Activated CD4-positive, CD25-positive, alpha-beta regulatory T cell (primary cell): ENCODE measurements at places on chromosomes 7 and 10.

GRCh38 chr10:129601737-129602136 is 134.7 kb downstream of the MGMT start:
- DNase-seq: no peak

DNA sequence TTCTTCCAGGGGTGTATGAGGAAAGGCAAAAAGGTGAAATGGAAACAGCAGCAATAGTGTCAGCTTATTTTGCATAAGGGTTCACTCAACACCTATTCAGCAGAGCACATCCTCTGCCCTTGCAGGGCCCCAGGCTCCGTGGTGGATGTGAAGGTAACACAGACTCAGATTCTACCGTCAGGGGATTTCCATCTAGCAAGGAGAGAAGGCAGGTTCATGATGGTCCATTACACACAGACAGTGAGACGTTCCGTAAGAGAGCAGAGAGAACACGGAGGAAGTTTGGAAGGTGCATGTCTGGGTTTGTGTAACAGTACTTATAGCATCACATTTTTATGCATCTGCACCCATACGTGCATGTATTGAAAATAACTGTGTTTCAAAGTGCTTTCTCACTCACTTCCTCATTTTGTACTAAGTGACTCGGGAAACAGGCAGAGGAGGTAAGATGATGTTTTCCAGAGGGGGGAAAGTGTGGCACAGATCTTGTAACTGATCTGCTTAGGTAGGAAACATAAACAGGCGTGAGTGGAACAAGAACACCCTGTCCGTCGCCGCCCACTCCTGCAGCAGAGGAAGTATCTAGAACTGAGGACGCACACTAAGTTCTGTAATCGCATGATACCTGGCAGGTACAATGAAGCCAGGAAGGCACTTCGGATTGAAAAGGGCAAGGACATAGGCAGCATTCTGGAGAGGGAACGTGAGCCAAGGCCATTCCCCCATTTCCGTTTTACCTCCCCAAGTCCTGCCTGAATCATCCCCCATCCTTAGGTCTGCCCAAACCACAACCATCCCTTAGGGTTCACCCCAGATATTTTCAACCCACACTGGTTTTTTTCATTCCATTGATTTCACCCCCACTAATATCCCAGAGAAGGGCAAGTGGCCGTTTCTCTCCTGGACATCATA is 1.0 kb upstream of the ENO4 start:
- no peak for DNase-seq

DNA sequence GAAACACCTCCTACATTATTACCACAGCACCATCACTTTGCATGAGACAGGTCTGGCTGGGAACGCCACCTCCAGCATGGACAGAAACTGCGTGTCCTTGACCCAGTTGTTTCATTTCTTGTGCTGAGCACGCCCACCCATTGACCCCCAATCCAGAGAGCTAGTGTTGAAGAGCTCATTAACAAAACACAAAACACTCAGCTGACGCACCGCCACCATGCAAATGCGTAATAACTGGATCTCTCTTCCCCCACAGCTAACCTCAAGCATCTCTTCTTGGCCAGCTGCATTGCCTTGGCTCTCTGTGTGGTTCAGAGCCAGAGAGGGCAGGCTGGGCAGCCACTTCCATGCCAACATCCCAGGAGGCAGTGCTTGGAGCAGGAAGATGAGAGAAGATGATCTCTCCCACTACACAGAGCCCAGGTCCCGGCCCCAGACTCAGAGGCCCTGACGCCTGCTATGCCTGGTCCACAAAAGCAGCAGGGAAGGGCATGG is 173.5 kb downstream of the PLXNA4 start:
- DNase-seq: no peak

- no peak for DNase-seq
Measured at GRCh38 chr10:73408061-73408460, 5.8 kb downstream of the ANXA7 start.

- no peak for DNase-seq
Measured at GRCh38 chr7:125611582-125611981, 682.0 kb upstream of the POT1 start.

DNA sequence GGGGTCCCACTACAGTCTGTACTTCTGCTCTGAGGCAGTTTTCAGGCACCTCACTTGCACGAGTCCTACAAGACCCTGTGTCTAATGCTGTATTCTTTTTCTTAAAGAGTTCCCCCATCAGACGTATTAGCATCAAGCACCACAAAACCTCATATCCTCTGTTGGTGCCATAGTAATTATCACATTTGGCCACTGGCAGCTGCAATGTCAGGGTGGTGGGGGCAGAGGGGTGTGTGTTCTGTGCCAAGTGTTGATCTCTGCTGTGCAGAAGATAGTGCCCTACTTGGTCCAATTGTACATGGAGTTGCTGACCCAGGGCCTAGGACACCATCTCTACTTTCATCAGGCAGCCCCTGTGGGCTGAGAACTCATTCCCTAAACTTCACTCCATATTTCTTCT is 20.0 kb upstream of the JAZF1 start:
- DNase-seq: no peak

- no peak for DNase-seq
Measured at GRCh38 chr7:90320801-90321494, at the start of gene FAM237B. Gene FAM237B, minus strand, starts transcription at chr7:90321304. Its CDS starts 1,556 bp downstream, at chr7:90319748.

GRCh38 chr10:1715821-1716220 is 21.5 kb downstream of the ADARB2 start:
- DNase-seq: no peak

DNA sequence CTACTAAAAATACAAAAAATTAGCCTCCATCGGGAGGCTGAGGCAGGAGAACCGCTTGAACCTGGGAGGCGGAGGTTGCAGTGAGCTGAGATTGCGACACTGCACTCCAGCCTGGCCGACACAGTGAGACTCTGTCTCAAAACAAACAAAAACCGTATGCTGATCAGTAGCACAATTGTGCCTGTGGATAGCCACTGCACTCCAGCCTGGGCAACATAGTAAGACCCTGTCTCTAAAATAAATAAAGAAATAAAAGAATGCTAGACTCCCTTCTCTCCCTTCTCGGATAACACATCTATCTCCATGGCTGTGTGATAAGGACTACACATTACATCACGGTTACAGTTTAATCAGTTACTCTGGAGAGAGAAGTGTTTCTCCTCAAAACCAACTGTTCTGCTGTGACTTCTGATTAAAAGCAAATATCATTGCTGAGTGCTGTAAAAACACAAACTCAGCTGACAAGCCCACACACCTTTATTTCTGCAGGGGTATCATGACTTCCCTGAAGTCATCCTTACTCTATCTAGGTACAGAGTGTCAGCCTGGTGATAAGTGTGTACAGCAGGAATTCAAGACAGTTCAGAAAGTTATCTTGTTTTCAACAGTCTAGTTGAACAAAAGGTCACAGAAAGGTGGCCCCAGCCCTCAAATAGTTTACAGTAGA is 5.3 kb upstream of the ARHGAP19 start:
- no peak for DNase-seq

GRCh38 chr7:112997831-112998230 is 88.8 kb downstream of the GPR85 start:
- DNase-seq: no peak

DNA sequence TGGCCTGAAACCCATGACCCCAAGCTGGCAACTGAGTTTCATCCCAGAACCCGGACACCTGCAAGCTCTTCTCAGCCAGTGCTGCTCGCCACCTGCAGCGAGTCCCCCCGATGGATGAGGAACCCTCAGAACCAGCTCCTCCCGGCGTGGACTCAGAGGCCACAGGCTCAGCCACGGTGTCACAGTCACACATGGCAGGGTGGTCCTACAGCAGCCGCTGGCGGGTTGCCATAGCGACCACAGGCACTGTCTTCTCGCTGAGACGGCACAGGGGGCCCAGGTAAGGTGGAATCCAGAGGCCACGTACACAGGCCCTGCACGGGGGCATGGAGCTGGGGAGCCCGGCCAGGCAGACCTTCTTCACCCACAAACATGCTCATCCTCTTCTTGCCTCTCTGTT is 53.4 kb downstream of the DPYSL4 start:
- no peak for DNase-seq

GRCh38 chr10:128364631-128365030 is 238.4 kb upstream of the MKI67 start:
- DNase-seq: no peak

GRCh38 chr7:17725821-17726220 is 214.5 kb downstream of the SNX13 start:
- no peak for DNase-seq

- DNase-seq: no peak
Measured at GRCh38 chr10:7501157-7501556, 90.3 kb upstream of the SFMBT2 start.

DNA sequence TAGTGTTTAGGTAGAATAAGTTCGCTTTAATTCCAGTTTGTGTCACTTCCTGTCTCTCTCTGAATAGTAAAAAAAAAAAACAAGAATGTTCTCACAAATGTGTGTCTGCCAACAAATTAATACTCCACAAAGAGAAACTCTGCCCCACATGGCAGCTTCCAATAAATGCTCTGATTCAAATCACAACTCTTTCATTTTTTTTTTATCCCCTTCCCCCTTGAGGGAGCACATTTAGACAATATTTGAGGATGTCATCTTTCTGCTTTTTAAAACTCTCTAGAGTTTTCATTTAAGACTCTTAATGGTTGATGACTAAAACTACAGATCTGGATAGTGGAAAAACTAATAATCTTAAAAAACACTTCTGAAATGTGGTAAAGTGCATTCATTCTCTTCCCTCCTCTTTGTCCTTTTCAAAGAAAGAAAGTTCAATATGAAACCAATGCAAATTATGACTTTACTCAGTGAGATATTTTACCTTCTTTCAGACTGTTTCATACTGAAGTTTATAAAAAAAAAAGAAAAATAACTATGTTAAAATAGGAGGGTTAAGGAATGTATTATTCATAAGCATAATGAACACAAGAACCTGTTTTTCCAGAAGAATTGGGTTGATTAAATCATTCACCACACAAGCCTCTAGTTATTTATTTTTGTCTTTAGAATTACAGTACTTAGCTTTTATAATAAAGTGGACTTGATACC is 42.3 kb downstream of the ARID5B start:
- DNase-seq: no peak

GRCh38 chr7:5780801-5781496 is 514 bp downstream of the RNF216 start:
- DNase-seq: peak; percentile 8

- DNase-seq: no peak
Measured at GRCh38 chr10:97738616-97739015, 1.7 kb downstream of the ZFYVE27 start.

GRCh38 chr10:8137726-8138125 is 83.2 kb downstream of the GATA3 start:
- DNase-seq: no peak

DNA sequence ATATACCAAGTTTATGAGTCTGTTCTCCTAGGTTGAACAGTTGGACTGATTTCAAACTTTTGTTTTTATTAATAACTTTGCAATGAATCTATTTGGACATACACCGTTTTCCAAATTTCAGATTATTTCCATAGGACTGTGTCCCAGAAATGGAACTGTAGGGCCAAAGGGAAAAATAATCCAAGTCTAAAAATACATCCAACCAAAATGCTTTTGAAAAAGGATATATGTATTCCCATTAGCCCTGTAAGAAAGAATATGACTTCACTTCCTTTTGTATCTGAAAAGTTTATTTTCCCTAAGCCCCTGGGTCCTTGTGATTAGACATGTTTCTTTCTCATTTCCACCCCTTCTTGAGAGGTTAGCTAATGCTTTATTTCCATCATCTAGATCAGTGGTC is 434.2 kb upstream of the MKI67 start:
- DNase-seq: no peak

DNA sequence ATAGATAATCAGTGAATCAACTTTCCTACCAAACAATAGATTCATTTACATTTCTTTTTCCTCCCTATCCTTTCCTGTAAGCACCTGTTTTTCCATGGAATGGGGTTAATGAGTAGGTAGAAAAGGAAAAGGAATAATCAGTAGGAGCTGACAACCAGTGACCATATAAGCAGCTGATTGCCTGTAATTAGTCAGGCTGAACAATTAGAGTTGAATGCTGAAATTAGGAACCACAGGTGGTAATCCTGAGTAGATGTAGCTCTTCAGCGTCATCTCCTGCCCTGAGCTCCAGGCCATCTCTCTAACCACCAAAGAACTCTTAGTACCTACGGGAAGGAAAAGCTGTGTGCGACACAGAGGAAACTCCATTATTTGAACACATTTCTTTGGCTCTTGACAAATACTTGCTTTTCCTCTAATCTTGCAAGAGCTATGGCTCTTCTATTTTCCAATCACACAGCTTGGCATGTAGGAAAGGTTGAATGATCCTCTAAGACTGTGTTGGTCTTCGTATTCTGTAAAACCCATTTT is 63.8 kb downstream of the KLHDC10 start:
- no peak for DNase-seq

DNA sequence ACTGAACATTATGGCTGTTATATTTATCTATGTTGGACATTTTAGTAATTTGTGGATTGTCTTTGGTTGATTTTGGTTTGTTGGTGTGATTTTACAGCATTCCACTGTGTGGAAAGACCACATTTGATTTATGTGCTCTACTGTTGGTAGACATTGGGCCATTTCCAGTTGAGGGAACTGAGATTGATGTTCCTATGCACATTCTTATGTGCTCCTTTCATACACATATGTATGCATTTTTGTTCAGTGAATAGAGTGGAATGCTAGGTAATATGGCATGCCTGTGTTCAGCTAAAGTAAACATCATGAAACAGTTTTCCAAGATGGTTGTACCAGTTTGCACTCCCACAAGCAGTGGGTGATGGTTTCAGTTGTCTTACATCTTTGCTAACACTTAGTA is 15.1 kb downstream of the CACNB2 start:
- DNase-seq: no peak

- DNase-seq: no peak
Measured at GRCh38 chr7:897086-897485, 20.7 kb downstream of the GET4 start.

GRCh38 chr10:86164960-86165630 is 201.5 kb downstream of the GRID1 start:
- DNase-seq: no peak

GRCh38 chr7:103124429-103124979 is 24.4 kb downstream of the NAPEPLD start:
- DNase-seq: no peak
